Activated gamma-delta T cell (primary cell): ENCODE measurements at places on chromosomes 5 and 9.

GRCh38 chr5:137498301-137498735, 808 bp downstream of the SPOCK1 start:
- no peak for DNase-seq

- no peak for DNase-seq
Observed at GRCh38 chr5:1723957-1724821, 75.4 kb downstream of the MRPL36 start.

- DNase-seq, result no peak
Observed at GRCh38 chr5:136309932-136310598, 55.3 kb downstream of the TRPC7 start.

GRCh38 chr9:108953983-108954574, 19.9 kb downstream of the ABITRAM start:
- DNase-seq, result no peak

GRCh38 chr5:127369796-127370195, 79.2 kb downstream of the MEGF10 start:
- DNase-seq, result no peak

DNA sequence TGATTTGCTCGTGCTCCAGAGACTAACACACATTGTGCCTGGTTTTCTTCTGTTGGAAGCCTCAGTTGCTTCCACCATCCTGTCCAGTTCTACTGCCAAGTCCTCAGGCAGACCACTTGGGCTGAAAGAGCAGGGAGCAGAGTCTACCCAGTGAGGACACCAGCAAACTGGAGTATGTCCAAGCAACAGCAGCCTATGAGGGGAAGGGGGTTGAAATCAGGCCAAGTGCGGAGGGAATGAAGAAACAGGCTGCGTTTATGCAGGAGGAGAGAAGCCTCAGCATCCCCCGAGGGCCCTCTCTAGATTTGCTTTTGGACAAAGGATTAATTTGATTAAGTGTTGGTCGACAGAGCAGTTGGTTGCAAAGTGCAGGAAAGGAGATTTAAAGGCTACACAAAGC, 14.5 kb downstream of the DOCK2 start:
- DNase-seq, result no peak

GRCh38 chr5:123083298-123083697, 5.7 kb upstream of the PRDM6 start:
- DNase-seq, result no peak
